ENCODE measurements at places on chromosomes 3 and 15.

DNA sequence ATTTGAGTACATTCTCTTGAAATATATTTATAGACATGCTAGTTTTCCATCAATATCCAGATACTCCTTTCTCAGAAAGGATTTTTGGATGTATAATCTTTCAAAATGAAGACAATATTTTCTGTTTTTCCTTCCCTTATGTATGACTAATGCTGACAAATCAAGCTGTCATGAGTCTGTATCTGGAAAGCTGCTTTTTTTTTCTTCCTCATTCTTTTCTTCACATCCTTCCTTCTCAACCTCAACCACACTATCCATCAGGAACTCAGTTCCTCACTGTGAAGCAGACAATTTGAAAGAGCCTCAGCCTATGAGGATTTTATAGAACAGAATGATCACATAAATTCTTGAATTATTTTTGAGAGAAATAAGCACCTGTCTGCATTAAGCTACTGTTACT lies 335.9 kb upstream of the EPHA6 start:
- no peak for DNase-seq

DNA sequence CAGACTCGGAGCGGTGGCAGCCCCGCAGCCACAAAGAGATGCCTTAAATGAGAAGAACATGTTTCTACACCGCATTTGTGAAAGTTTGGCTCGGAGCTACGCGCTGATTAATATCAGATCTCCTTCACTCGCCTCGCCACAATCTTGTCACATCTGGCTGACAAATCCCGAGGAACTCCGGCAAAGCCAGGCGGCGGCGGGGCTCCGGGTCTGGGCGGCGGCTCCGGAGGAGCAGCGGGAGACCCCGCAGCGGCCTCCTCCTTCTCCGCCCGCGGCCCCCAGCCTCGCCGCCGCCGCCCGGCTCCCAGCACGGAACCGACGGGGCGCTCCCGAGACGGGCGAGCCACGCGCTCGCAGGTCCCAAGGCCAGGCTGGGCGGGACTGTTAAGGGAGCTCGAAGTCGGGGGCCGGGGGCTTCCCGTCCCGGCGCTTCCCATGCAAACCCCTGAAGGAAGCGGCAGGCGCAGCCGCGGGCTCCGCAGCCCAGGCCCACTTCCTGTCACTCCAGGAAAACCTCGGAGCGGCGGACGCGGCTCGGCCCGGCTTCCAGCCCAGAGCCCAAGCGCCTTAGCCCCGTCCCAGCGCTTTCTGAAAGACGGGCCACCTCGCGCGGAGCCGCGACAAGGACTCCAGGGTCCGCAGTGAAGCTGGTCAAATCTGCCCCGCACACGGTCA lies 1.2 kb downstream of the BNC1 start:
- no peak for DNase-seq

- DNase-seq: peak; percentile 44
Observed at GRCh38 chr15:92883876-92884435, 16.2 kb upstream of the CHD2 start.

GRCh38 chr3:131735116-131735515 lies 232.3 kb upstream of the MRPL3 start:
- DNase-seq: no peak

DNA sequence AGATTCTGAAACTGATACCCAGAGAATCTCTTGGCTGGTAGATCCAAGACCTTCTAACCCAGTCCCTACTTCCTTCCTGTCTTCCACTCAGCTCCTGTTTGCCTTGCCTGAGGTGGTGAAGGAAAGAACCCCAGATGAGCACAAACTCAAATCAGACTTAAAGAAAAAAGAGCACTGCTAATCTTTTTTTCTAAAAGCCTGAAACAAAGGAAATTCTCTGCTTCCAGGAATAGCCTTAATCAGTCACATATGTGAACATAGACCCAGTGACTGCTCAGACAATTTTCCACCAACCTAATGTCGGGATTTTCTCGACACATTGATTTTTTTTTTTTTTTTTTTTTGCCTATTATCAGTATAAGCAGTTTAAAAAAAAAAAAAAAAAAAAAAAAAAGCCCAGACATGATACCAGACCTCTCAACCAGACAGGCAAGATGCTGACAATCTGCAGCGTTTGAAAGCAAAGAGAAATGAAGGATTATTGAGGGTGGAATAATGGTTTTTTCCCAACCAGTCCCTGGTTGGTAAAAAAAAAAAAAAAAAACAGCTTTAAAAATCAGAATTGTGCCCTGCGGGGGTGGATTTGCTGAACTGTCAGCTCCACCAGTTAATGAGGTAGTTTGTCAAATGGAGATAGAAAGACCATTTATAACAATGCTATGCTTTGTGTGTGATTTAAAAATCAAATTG lies 256.8 kb upstream of the RARB start:
- no peak for DNase-seq

- peak; percentile 16 for DNase-seq
Observed at GRCh38 chr15:57375827-57376695, at the start of gene CGNL1. Gene CGNL1, plus strand, starts transcription at chr15:57376505. Its CDS starts 61,495 bp downstream, at chr15:57438000.

- DNase-seq: no peak
Observed at GRCh38 chr3:185037801-185038200, 115.1 kb downstream of the C3orf70 start.

- DNase-seq: no peak
Observed at GRCh38 chr3:41129731-41130130, 69.6 kb upstream of the CTNNB1 start.

DNA sequence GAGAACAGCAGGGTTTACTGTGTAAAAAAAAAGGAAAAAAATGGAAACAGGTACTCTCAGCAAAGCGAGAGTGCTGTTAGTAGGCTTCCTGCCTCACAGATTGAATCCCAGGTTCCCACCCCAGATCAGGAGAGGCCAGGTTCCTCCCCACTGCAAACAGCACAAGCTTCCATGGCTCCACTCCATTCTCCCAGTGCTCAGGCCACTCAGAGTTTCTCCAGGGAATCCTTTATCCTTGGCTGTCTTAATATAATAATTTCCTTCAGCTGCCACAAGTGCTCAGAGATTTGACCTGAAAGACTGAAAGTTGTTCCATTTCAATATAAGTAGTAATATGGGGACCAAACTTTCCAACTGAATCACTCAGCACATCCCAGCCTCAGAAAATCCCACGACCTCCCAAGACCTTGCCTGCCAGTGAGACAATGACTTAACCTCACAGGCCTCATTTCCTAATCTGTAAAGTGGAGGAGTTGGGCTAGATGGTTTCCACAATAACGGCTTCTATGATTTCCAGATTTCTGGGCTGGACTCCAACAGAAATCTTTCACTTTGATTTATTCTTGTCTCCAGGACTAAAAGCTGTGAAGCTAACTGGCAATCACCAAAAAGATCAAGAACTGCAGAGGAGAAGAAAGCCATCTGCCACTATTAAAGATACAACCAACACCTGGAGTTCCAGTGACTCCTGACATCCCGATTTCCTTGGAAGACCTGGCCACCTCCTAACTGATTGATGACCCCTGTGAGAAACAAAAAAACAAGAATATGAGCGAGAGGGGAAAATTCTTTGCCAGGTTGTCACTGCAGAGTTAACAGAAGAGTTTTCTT lies 289.5 kb downstream of the NEK10 start:
- no peak for DNase-seq

GRCh38 chr3:40465456-40465855 lies 8.3 kb downstream of the RPL14 start:
- no peak for DNase-seq

GRCh38 chr3:14859880-14860279 lies 41.1 kb downstream of the FGD5 start:
- DNase-seq: no peak

DNA sequence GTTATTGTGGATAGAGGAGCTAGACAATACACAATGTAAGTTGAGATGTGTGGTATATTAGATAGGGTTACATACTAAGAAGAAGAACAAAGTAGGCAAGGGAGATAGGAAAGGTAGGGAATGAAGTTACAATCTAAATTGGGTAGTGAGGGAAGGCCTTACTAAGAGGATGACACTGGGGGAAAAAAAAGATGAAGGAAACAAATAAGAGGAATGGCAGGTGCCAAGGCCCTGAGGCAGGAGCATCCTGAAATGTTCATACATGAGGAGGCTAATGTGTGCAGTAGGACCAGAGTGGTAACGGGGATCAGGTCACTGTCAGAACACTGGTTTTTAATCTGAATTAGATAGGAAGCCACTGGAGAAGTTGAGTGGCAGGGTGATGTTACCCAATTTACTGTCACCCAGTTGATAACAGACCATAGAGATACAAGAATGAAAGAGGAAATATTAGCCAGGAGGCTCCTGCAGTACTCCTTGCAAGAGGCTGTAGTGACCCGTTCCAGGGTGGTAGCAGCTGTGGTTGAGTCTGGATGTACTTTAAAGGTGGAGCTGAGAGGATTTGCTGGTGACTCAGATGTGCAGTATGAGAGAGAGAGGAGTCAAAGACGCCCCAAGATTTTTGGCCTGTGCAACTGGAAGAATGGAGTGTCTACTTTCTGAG lies 14.4 kb downstream of the RTP1 start:
- DNase-seq: no peak

GRCh38 chr15:41438206-41438605 lies 21.3 kb downstream of the RTF1 start:
- DNase-seq: no peak

- DNase-seq: no peak
Observed at GRCh38 chr3:194772241-194773000, 86.7 kb downstream of the FAM43A start.

DNA sequence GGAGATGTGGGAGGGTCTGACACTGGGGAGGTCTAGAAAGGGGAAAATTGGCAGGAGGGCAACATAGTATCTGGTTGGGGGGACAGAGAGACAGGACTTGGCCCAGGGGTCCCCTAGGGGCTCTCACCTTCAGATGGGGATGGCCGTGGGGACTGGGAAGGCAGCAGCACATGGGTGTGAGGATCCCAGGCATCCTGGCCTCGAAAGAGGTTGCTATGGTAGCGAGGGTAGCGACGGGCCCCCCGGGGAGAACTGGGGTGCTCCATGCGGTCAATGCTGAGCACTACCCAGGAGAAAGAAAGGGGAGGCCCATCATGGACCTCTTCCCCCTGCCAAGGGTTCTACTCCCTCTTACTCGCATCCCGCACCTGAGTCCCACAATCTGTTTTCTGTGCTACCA lies 12.5 kb upstream of the SLC26A6 start:
- no peak for DNase-seq

- peak; percentile 80 for DNase-seq
Observed at GRCh38 chr15:80778964-80779657, at the start of gene CEMIP. Gene CEMIP, plus strand, starts transcription at chr15:80779370. Its CDS starts 94,510 bp downstream, at chr15:80873880.

GRCh38 chr3:159803459-159803858 lies 185.2 kb upstream of the IL12A start:
- no peak for DNase-seq

DNA sequence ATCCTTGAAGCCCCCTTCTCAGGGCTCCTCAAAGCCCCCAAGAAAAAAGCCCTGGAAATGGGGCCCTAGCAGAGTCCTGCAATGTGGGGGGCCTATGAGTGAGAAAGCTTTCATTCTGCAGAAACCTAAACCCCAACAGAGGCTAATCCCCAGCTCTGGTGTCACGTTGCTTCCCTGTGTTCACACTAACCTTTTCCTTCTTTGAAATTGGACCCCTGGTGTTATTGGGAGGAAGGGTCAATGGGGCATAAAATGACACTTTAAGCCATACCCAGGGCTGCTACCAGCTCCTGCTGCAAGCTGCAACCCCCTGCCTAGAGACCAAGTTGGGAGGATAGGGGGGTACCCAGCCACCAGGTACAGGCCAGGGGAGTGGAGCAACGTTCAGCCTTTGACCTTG lies 2.1 kb downstream of the CYP1A2 start:
- DNase-seq: no peak

- DNase-seq: peak; percentile 77
Observed at GRCh38 chr15:84616235-84616634, 15.4 kb downstream of the ZSCAN2 start.

GRCh38 chr15:101250341-101250831 lies 1.5 kb downstream of the CHSY1 start:
- DNase-seq: no peak

- DNase-seq: peak; percentile 93
Observed at GRCh38 chr3:128075522-128076482, 23.6 kb downstream of the SEC61A1 start.

- DNase-seq: no peak
Observed at GRCh38 chr3:186708983-186709679, 8.0 kb upstream of the KNG1 start.

DNA sequence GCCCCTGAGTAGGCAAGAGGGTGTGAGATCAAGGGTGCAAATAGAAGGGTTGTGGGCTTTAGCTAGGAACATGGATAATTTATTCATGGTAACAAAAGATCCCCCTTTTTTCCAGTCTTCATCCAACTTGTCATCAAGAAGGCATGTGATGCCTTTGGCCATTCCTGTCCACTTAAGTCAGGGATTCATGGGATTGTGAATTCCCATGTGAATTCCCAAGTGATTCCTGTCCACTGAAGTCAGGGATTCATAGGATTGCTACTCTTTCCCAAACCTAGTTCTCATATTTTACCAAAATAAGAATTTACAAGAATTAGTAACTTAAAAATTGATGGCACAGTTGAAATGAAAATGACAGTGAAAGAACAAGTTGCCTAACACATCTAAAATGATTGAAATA lies 40.8 kb downstream of the HMG20A start:
- DNase-seq: no peak

DNA sequence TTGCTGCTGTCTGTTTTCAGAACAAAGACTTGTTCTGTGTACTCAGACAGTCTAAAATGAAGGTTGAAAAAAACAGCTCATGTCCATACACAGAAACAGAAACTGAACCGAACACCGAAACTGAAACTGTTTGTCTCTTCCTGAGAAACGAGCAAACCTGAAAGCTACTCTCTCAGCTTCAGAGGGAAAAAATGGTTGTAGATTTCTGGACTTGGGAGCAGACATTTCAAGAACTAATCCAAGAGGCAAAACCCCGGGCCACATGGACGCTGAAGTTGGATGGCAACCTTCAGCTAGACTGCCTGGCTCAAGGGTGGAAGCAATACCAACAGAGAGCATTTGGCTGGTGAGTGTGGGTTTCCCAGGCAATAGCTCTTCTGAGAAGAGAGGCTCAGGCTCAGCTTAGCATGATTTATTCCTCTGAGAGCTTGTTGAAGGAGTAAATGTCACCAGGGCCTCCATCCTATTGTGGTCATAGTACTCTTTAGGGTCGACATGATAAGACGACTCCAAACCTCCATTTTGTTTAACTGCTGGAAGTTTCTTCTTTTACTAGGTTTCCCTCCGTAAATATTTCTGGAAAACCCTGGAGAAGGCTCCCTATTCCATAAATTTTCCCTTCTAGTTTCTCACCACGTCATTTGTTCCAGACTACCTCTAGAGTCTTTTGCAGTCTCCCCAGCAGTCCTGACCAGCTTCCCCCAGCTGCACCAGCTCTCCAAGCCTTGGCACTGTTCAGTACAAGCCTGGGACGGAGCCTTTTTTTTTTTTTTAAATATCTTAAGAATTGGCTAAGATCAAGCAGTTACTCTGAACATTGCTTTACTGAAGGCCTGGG lies at the start of gene RTP4:
Gene RTP4, plus strand, starts transcription at position 135 of the 838 bp plus-strand sequence. Its CDS starts 57 bp downstream, at position 192.
- DNase-seq: peak; percentile 91

GRCh38 chr3:138336454-138336999 lies 6.9 kb upstream of the NME9 start:
- DNase-seq: no peak

DNA sequence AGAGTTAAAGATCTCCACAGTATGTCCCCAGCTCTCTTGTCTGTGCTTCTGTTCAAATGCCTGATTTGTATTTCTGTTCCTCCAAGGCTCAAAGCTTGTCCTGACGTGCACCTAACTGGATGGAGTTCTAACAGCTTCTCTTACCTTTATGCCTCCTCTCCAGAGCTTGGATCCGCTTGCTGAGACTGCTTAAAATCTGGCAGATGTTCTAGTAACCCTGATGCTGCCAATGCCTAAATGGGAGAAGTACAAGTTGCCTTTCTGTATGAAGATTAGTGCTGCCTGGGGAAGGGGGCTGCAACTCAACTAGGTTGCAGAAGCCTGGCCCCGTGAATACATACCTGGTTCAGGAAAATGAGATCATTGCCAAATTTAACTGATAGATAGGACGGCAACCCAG lies 354.5 kb upstream of the KCNMB2 start:
- no peak for DNase-seq

- DNase-seq: no peak
Observed at GRCh38 chr3:29339016-29339833, 58.4 kb downstream of the RBMS3 start.
